ENCODE measurements at places on chromosomes 4 and X. TPM values are rescaled to one million over a fixed set of nuclear protein-coding genes. Genes with fewer than 3 reads are reported as not detected.

IL3RA gene
- total RNA-seq = 1.6 TPM

FAM9B gene
- not detected for total RNA-seq

PABPC5 gene
- total RNA-seq = 1.6 TPM

ZNF732 gene
- total RNA-seq = 0.36 TPM

C4orf50 gene
- total RNA-seq = not detected

SPARCL1 gene
- 61.2 TPM for total RNA-seq

CASP3 gene
- 48.3 TPM for total RNA-seq

CFAP99 gene
- not detected for total RNA-seq

Measured in cardiac atrium fibroblast (primary cell).